HuH-7 (cell line): ENCODE measurements at places on chromosomes 13 and 19.

DNA sequence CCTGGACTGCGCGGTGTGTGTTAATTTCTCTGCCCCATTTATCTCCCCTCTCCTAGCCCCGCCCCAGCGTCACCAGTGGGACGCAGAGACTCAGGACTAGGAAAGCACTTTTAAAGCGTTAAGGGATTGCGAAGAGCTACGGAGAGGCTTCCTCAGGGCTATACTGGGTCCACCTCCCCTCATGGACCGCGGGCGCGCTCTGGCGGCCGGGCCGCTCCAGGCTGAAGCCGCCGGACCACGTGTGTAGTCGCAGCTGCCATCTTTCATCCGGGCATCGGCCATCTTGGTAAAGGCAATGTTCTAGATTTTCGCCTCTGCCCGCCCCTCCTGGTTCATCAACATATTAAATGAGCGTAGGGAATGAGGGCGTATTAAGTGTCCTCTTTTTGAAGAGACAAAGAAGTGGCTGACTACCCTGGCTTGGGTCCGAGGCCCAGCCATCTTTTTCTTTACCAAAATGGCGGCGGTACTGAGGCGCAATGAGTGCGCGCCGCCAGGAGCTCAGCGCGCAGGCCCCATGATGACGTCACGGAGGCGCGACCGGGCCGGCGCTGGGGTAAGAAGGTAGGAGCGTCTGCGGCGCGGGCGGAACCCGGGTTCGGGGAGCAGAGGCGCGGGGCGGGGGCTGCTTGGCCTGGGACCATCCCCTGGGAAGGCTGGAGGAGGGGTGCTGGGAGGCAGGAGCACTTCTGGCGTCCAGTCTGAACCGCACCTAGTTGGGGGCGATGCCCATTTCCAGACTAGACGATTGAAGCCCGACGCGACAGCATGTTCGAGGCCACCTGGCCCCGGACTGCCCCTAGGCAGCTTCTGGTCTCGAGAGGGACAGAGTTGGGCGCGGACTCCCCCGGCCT is at the start of gene CCDC124:
TSS of gene CCDC124 (plus strand) at position 531 of the 854 bp plus-strand sequence. CDS start 3,406 bp downstream, outside the sequence.
- peak; percentile 90 for DNase-seq

DNA sequence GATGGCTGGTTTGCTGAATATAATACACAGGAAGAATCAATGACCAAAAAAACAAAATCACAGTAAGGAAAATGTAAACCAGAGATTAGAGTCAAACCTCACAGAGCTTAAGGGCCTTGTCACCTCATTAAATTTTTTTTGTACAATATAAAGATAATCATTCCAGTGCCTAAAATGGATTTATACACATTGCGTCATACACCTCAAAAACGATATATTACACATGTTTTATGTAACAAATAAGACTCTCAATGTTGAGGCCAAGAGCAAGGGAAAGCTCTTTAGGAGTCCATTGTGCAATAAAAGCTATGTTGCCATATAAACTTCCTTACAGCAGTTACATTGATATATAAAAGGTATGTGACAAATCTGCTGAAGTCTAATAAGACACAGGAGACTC is 856.7 kb upstream of the SLITRK1 start:
- no peak for DNase-seq

GRCh38 chr19:50794074-50794875 is 4.1 kb downstream of the ACP4 start:
- no peak for DNase-seq

DNA sequence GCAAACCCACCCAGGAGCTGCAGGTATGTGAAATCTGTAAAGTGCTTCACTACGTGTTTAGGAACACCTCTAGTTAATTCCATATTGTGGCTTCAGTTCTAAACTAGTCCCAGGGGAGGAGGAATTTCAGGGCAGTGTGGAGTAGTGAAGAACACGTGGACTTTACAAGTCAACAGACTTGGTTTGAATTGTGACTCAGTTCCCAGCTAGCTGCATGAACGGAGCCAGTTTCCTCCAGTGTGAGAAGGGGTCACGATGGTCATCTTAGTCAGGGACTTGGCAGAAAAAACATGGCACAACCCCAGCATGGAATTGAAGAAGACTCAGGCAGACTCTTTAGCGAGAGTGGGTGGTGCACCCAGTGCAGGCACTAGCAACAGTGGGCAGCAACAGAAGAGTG is 175.7 kb upstream of the UBL3 start:
- no peak for DNase-seq

GRCh38 chr13:113903912-113904311 is 40.0 kb upstream of the GAS6 start:
- no peak for DNase-seq

- no peak for DNase-seq
Observed at GRCh38 chr13:23631311-23632047, 61.3 kb downstream of the TNFRSF19 start.

DNA sequence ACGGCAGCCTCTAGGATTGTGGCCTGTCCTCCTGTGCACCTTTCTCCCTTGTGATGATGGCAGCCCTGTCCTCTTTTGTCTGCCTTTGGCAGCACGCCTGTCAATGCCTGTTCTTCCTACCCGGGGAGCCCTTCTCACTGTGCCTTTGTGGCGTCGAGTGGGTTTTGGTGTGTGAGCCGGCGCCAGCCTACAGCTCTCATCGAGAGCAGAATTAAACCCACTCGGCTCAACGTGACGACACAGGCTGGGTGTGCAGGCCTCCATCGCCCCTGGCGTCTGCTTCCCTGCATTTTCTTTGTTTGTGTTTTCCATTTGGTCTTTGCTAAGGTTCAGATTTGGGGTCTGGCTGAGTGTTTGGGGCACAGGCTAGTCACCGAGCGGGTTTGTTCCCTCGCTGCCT is 34.4 kb downstream of the AP1M1 start:
- no peak for DNase-seq

GRCh38 chr19:44635581-44636438 is 7.9 kb upstream of the PVR start:
- no peak for DNase-seq

- DNase-seq, result no peak
Observed at GRCh38 chr19:45130888-45131615, 29.7 kb downstream of the NKPD1 start.

DNA sequence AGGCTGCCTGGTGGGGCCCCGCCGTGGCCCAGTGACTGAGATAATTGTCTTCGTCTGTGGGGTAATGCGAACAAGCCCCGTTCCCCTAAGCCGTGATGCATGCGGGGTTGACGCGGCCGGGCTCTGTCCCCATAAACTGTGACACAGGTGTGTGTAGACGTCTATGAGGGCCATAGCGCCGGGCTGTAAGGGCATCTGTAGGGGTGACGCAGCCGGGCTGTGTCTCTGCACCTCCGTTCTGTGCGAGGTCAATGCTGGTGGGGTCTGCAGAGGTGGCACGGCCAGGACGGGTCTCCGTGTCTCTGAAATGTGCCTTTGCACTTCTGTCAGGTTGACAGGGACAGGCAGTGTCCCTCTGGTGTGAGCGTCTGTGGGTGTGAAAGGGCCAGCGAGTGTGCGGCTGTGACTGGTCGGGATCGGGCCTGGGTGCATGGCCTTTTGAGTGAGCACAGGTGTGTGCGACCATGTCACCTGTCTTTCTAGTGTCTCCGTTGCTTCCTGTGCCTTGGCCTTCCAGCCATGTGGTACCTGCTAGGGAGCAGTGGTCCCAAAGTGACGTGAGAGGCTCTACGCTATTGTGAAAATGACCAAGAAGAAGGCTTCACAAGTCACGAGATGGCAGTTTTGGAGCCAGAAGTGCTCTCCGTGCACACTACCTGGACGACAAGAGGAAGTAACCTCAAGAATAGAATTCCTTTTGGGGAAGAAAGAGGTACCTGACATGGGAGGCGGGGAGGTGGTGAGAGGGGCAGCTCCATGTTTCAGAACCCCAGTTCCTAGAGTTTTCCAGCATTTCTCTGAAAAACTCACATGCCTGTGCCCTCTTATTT is 16.4 kb upstream of the ZNF331 start:
- no peak for DNase-seq

DNA sequence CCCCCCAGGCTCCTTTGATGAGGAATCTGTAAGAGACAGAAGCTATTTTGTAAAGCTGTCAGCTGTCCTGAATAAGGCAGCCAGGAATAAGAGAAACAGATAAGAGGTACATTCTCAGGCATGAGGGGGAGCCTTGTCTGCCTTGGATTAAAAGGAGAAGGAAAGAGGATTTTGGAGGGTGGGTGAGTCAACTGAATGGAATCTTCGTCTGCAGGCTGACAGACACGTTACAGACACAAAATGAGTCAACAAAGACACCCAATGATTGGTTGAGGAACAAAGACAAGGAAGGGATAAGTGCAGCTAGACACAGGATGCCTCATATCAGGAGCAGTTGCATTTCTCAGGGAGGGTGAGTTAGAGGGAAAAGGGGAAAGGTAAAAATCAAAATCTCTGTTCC is 162.5 kb downstream of the OLFM4 start:
- no peak for DNase-seq

DNA sequence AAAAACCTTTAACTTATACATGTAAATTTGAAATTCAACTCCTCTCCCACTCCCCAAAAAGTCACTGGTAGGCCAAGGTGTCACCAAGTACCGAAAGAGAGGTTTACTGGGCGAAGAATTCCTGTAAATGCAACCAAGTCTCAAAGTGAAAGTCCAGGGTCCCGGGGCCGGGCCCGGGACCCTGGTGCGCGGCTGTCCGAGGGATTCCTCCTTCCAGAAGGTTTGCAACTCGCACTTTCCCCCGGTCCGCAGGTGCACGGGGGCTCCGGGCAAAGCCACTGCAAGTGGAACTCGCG is 1.1 kb downstream of the STK24 start:
- DNase-seq, result no peak

DNA sequence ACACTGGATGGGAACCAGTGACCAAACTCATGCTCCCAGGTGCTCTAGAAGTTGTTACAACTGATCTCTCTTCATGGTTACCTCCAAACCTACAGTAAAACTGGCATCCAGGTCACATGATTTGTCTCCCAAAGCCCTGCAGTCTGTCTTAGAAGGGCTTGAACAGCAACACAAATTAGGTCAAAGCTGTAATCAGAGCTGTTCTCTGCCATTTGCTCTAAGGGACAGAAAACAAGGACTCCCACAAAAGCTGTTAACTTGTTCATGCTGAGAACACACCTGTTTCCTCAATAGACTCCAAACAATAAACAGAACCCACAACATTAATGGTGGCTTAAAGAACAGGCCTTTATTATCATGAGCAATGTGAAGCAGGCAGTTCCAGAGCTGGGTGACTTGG is 8.0 kb downstream of the ZNF671 start:
- no peak for DNase-seq

GRCh38 chr13:23432626-23433025 is 876 bp downstream of the SACS start:
- no peak for DNase-seq

DNA sequence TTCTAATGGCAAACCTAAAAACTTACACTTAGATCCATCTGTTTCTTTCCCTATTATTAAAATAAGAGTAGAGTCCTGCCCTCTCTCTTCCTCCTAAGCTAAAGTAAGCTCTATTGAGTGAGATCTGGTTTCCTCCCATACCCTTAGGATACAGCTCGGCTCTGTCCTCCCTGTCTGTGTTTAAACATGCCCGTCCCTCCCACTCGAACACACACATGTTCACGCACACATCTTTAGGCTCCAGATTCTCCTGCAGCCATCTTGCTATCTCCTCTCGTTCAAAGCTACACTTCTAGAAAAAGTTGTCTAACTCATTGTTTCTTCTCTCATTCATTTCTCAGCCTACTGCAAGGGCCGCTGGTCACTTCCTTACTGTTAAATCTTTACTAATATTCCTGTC is 15.1 kb upstream of the CEBPG start:
- no peak for DNase-seq

DNA sequence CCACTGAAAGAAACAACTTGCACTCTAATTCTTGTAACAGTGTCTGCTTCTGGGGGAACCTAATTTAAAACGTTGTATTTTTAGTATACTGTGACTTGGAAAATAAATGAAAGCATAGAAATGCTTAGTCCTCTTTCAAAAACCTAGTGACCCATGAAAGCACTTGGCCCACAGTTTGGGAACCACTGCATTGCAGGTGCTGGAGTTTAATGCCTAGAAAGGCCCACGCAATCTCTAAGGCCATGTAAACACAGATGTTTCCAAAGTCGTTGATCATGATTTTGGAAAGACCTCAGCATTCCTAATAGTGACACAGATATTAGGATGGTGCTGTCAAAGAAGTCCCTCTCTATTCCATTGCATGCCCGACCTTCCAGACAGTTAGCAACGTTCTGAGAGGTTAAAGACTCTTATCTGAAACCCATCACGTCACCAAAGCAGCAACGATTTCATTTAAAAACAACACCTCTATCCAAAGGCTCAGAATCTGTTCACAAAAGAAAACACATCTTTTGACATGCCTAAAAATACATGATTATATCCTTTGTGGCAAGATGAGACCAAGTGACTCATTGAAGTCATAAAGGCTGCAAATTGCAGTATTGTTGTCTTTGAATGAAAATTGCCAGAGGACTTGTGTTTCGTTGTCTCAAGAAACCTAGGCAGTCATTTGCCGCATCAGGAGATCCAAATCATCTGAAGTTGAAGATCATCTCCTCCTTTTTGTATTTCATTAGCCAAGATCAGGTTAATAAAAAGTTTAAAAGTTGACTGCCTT is 328.0 kb upstream of the ZNF507 start:
- no peak for DNase-seq

DNA sequence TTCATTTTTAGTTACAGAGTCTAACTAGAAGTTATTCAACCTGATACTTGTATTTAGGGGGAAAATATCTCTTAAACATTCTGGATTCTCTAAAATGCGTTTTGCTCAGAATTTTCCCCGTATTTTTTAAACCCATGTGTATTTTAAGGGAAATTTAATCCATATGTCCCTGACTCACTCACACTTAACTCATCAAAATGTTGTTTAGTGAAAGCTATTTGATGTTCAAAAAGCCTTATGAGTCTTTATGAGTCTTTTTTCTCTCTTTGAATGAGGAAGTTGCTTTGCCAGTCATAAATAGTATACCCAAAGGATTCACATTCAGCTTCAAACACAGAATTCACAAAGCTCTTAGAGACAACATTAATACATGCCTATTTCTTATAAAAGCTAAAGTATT is 16.4 kb downstream of the MAB21L1 start:
- DNase-seq, result no peak

DNA sequence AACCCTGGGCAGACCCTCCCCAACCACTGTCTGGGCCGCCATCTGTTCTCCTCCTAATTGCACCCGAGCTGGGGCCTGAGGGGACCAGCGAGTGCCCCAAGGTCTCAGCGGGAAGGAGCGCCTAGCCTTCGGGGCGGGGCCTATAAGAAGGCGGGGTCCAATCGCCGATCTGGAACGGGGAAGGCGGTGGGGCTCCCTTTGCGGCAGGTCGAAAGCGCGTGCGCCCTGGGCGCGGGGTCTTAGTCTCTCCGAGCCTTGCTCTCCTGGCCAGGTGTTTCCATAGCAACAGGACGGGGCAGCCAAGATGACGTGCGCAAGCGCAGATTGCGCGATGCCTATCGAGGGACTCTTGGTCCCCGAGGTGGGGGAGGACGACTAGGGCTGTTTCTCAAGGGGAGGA is 2.8 kb downstream of the MAST1 start:
- no peak for DNase-seq

GRCh38 chr19:574658-575526 is 2.5 kb downstream of the BSG start:
- DNase-seq, result no peak

DNA sequence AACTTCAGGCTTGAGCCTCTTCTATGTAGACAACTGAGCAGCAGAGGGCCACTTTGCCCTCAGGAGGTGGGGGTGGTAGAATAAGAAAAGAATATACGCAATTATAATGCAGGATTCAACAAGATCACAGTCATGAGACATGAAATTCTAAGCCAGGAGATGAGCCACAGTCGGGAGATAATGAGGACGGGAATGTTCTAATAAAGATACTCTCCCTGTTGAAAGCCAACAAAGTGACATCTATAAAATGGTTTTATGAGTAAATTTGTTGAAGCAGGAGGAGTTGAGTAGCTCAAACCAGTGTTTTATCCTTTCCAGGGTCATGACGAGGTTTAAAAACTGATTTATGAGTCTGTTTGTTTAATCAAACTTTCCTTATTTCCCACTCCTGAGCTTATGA is 152.0 kb upstream of the SERP2 start:
- DNase-seq, result no peak
